ENCODE measurements at places on chromosomes 6 and 20.

GRCh38 chr6:53309059-53309900 is 39.5 kb downstream of the ELOVL5 start:
- DNase-seq: no peak

- DNase-seq: no peak
These were observed 91.0 kb downstream of the BCKDHB start for GRCh38 chr6:80197474-80197873.

- DNase-seq: no peak
These were observed 33.2 kb upstream of the SULF2 start for GRCh38 chr20:47818466-47818865.

GRCh38 chr20:4060064-4060795 is 44.9 kb upstream of the RNF24 start:
- DNase-seq: no peak

DNA sequence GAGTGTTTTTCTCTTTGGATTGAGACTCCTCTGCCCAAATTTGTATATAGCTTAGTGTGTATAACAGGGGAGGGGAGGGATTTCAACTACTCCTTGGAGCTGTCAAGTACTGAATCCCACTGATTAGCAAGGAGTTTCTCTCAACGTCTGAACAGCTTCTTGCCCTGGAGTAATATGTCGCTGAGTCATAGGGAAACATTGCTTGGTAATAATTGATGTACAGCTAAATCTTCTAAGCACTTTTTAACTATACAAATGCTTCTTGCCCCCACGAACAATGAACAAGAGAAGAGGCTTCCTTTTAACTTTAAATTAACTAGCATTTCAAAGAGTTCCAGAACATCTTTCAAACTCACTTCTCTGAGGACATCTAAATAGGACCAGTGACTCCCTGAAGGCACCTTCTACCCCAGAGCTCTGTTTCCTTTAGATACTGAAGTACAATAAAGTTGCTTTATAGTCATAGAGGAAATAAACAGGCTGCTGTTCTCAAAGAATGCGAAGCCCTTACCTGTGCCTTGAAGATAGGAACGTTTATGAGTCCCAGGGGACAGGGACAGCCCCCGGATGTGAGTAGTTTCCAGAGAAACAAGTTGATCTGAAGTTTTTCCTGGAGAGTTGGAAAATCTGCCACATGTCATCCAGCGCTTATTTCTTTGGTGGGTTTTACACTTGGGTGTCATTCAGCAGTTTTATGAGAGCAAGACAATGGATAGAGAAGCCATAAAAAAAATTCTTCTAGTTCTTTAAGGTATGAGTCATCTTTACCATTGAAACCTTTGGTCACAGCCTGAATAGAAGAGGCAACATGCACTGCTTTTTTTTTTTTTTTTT is 462.5 kb upstream of the BTBD3 start:
- DNase-seq: no peak

- no peak for DNase-seq
These were observed 5.1 kb downstream of the BTN2A2 start for GRCh38 chr6:26388014-26388413.

DNA sequence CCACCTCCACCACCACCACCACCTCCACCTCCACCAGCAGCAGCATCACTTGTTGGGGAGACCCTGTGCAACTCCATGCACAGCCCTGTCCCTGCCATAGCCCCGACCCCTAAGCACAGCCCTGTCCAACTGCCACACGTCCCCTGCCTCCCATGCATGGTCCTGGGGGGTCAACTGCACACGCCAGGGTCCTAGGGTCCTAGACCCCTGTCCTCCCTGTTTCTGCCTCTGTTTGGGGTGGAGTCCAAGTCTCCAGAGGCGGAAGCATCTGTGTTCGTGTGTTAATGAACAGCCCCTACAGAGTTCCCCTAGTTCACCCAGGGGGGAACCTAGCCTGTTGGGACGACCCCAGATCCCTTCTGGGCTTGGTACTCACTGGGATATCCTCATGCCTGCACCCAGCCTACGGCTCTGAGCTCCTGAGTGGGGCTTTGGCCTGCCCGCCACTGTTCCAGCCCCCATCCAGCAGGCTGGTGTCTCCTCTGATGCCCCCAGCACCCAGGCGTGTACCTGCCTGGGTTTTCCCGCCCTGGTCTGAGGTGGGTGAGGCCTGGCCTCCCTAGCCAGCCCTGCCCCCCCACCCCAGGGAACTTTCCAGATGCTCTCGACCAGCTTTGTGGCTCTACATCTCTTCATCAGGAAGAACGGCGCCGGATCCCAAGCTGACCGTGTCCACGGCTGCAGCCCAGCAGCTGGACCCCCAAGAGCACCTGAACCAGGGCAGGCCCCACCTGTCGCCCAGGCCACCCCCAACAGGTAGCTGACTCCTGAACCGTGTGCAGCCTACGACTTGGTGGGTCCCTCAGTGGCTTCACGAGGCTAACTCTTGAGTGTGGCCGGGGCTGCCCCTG is 2.5 kb upstream of the TNFRSF6B start:
- no peak for DNase-seq

DNA sequence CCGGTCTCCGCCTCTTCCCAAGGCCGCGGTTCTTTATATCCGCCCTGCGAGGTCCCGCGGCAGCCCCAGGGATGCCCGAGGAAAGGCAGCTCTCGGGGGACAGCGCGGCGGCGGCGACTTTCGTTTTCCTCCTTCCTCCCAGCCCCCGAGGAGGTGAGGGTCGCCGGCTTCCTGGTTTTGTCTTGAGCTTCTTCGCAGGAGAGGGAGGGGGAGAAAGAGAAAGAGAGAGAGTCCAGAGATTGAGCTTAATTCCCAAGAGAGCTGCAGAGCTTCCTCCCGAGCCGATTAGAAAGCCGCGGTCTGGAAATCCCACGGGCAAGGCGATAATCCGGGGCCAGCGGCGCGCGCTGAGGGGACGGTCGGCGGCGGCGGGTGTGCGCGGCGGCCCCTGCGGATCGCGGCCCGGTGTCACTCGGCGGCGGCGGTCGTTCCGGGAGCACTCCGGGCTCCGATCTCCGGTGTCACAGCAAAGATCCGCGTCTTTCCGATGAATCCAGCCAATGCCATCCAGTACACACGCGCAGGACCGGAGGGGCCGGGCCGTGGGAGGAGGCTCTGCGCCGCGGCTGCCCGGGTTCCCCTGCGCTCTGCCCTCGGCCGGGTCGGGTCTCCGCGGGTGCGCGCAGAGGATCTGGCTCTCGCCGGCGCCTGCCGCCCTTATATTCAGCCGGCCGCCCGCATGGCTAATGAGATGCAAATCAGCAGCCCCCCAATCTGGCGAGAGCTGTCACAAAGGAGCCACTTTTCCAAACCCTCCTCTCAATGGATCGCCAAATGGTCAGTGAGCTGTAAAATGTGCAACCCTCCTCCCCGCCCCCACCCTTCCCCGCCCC is at the start of gene DLL1:
Gene DLL1, minus strand, starts transcription at position 783 of the 833 bp plus-strand sequence. CDS start 939 bp downstream, outside the sequence.
- no peak for DNase-seq

GRCh38 chr6:30074331-30075093 is 1.1 kb downstream of the RNF39 start:
- DNase-seq: no peak
